Stimulated activated naive CD4-positive, alpha-beta T cell treated with Interleukin-2 at 50 U/mL for 16 hours (primary cell): ENCODE measurements at places on chromosomes 16 and 17.

- DNase-seq, result no peak
These were observed 3.3 kb downstream of the MEAK7 start for GRCh38 chr16:84501077-84501735.

GRCh38 chr16:74560912-74561311 lies 46.0 kb downstream of the GLG1 start:
- no peak for DNase-seq

GRCh38 chr16:27995378-27995777 lies 68.1 kb downstream of the GSG1L start:
- DNase-seq, result no peak

GRCh38 chr17:44900894-44901293 lies 1.6 kb upstream of the EFTUD2 start:
- no peak for DNase-seq

DNA sequence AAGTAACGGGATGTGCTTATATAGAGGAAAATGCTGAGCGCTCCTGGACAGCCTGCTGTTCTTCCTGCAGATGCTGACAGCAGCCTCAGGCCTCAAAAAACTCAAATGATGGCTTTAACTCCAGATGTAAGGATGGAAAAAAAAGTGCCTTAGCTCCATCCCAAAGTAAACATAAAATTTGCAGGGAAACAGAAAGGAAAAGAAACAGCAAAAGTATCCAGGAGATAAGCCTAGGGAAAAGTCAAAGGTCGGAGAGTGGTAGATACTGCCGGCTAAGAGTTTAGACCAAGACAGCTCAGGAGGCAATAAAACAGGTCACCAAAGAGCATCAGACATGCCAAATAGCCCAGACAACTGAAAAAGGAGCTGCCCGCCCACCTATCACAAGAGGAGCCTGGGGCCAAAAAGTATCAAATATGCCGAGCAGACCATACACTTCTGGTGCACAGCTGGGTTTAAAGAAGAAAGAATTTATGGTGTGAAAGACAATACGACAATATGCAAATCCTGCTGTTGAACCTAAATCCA lies 6.9 kb downstream of the KRT31 start:
- DNase-seq, result no peak
